ENCODE measurements at places on chromosomes 1 and 21.

- no peak for DNase-seq
Observed at GRCh38 chr1:182060877-182061276, 635 bp downstream of the ZNF648 start.

DNA sequence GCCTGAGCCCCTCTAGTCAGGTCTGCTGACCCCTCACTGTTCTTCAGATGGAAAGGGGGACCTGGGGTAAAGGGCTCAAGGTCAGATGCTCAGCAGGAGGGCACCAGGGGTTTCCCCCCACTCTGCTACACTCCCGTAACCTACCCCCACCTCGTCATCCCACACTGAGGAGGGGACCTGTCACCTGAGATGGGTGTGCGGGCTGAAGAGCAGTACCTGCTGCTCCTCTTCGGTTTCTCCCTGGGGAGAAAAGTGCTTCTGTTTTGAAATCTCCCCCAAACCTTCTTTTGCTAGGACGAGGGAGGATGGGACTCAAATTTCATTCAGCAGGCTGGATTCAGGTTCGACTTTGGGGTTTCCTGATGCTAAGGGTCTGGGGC is 65.2 kb downstream of the SYT2 start:
- no peak for DNase-seq

- DNase-seq: peak; percentile 70
Observed at GRCh38 chr1:208238710-208239472, 5.3 kb downstream of the PLXNA2 start.

DNA sequence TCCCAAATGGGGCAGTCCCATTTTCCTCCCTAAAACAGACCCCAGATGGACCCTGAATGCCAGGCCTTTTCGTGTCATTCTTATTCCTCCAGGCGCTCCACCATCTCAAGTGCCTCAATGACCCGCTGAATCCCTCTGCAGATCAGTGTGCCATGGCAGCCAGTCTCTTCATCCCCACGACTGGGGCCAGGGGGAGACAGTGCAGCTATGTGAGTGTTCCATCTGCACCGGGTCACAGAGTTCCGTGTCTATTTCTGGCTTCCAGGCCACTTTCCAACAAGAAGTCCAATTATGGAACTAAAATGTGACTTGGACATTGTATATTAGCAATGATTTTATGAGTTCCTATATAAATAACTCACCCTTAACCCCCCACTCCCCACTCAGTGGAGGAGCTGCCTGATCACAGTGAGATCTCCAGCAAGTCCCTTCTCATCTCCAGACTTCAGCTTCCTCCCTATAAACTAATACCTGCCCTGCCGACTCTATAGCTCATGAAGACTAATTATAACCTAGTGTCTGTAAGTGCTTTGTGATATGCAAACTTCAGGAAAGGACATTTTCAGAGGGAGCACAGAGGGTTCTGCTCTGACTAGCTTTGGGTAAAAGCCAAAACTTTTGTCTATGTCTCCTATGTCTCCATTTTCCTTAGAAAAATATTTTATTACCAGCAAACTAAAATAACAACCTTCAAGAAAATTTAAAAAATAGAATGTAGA is 56.3 kb upstream of the NFASC start:
- DNase-seq: no peak
